Psoas muscle (tissue), 8 donors: ENCODE measurements at places on chromosomes 4 and X. TPM values are rescaled to one million over a fixed set of nuclear protein-coding genes. Genes with fewer than 3 reads are reported as not detected.
A peak's percentile ranks its signal among the peaks of the same experiment; 100 is the strongest.

- H3K4me1 ChIP-seq: no peaks in the 10 kb centered on the region
- DNase-seq: no peak
- no peaks in the 10 kb centered on the region for H3K36me3 ChIP-seq
- H3K27ac ChIP-seq: no peak overlapping the region
- no peaks in the 10 kb centered on the region for H3K27me3 ChIP-seq
Observed at GRCh38 chrX:147675819-147676218, 235.9 kb upstream of the FMR1 start.

GRCh38 chrX:151973060-151973661 is 1.3 kb downstream of the GABRE start:
- no peaks in the 10 kb centered on the region for H3K4me1 ChIP-seq
- DNase-seq: no peak
- no peaks in the 10 kb centered on the region for H3K36me3 ChIP-seq
- H3K27ac ChIP-seq: no peak overlapping the region
- H3K4me3 ChIP-seq: peak overlapping the region; percentile 59
- peaks cover 27% of the 10 kb centered on the region for H3K27me3 ChIP-seq

- no peak for DNase-seq
- H3K27me3 ChIP-seq: peaks cover 1% of the 10 kb centered on the region
- no peaks in the 10 kb centered on the region for H3K4me1 ChIP-seq
- H3K36me3 ChIP-seq: no peaks in the 10 kb centered on the region
- no peak overlapping the region for H3K4me3 ChIP-seq
- no peak overlapping the region for H3K27ac ChIP-seq
Observed at GRCh38 chr4:165711912-165712311, 161.1 kb upstream of the TLL1 start.

GRCh38 chrX:47178337-47178736 is 15.3 kb upstream of the UBA1 start:
- no peaks in the 10 kb centered on the region for H3K4me1 ChIP-seq
- H3K27me3 ChIP-seq: no peaks in the 10 kb centered on the region

SMR3B gene
- total RNA-seq: not detected

NXF3 gene
- total RNA-seq: not detected

HSFX2 gene
- total RNA-seq: 1.8 TPM
